ENCODE measurements at places on chromosomes 3 and 15.

DNA sequence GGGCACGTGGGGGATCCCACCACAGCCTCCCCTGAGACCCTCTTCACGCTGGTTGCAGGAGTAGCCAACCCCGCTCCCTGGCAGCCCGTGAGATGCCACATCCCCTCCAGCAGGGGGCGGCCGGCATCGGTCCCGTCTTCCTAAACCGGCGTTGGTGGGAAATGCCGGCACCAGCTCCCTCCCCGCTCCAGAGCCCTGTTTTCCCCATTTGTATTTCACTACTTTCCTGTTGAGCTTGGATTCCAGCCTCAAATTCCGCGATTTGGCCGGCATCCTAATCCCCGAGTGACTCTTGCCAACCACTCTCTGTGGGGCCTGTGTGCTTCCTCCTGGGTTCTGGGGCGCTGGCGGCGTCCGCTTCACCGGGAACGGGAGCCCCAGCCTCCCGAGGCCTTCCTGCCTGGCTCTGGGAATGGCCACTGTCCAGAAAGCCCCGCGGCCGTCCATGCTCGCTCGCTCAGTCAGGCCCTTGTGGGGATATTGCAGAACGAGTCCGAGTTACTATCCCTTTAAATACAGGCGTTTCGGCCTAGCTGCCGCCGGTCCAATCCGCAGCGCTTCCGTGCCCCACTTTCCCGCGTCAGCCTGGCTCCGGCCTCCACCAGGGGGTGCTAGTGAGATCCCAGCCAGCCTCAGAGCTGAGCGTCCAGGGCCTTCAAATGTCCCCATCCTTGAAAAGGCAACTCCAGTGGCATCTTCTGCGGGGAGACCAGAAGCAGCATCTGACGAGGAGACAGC lies 8.1 kb upstream of the ADAMTS17 start:
- no peaks in the 10 kb centered on the region for H3K36me3 ChIP-seq
- H3K27ac ChIP-seq, result no peak overlapping the region
- peaks cover 43% of the 10 kb centered on the region for H3K27me3 ChIP-seq

GRCh38 chr15:68721886-68722285 lies 98.8 kb downstream of the ANP32A start:
- no peaks in the 10 kb centered on the region for H3K36me3 ChIP-seq
- no peaks in the 10 kb centered on the region for H3K27me3 ChIP-seq
- H3K4me1 ChIP-seq, result peaks cover 7% of the 10 kb centered on the region
- no peak overlapping the region for H3K27ac ChIP-seq
- H3K4me3 ChIP-seq, result no peak overlapping the region
- no peak for DNase-seq

GRCh38 chr3:47194994-47195393 lies 31.1 kb upstream of the SETD2 start:
- no peaks in the 10 kb centered on the region for H3K4me1 ChIP-seq
- H3K27ac ChIP-seq, result no peak overlapping the region
- H3K27me3 ChIP-seq, result no peaks in the 10 kb centered on the region
- no peak for DNase-seq

GRCh38 chr3:31529421-31529820 lies 3.3 kb upstream of the STT3B start:
- no peaks in the 10 kb centered on the region for H3K36me3 ChIP-seq
- no peak overlapping the region for H3K4me3 ChIP-seq
- H3K4me1 ChIP-seq, result peaks cover 7% of the 10 kb centered on the region
- H3K27ac ChIP-seq, result no peak overlapping the region
- DNase-seq, result no peak
